Suppressor macrophage treated with lipopolysaccharide for 1 hour (primary cell): ENCODE measurements at places on chromosomes 4 and X.

DNA sequence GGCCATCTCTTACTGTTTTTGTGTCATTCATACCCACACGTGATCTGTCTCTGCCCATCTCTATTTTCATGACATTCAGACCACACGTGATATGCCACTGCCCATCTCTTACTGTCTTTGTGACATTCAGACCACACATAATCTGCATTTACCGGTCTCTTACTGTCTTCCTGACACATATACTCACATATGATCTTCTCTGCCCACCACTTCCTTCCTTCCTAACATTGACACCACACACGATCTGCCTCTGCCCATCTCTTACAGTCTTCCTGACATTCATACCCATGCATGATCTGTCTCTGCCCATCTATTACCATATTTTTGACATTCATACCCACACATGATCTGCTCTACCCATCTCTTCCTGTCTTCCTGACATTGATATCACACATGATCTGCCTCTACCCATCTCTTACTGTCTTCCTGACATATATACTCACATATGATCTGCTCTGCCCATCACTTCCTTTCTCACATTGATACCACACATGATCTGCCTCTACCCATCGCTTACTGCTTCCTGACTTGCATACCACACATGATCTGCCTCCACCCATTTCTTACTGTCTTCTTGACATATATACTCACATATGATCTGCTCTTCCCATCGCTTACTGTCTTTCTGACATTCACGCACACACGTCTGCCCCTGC lies 36.1 kb downstream of the SCML1 start:
- no peak for DNase-seq

DNA sequence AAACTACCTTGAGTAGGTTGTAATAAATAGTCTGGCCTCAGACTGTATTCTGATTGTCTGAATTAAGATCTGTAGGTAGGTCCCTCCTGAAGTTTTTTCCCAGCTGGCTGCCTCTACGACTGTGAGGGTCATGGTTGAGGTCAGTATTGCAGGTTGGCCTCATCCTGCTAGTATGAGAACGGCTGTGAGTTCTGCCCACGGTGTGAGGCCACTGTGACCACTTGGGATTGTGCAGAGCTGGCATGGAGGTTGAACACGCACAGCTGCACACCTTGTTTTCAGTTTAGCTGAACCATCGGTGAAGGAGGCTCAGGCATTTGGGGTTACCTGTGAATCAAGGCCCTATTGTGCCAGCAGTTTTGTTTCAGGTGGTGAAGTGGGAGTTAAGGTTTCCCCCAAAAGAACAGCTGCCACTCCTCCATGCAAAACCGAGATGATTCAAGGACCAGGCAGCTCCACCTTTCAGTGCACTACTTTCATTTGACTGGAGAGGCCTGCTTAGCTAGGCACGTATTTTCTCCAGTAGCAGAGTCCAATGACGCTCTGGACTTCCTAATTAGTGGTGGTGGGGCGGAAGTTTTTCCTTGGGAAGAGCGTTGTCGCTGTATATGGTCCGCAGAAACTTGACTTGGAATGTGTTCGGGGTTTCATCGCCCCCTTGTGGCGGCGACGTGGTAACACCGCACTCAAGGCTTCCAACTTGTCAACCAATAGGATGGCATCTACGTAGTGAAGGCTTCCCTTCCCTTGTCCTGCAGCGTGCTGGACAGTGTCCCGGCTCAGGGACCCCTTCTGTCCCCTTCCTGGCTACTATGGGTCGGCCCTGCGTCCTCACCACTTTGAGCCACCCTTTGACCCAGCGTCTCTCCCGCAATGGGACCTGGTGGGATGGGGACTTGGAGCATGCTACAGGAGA lies 13.8 kb downstream of the CMC4 start:
- DNase-seq = peak; percentile 64

DNA sequence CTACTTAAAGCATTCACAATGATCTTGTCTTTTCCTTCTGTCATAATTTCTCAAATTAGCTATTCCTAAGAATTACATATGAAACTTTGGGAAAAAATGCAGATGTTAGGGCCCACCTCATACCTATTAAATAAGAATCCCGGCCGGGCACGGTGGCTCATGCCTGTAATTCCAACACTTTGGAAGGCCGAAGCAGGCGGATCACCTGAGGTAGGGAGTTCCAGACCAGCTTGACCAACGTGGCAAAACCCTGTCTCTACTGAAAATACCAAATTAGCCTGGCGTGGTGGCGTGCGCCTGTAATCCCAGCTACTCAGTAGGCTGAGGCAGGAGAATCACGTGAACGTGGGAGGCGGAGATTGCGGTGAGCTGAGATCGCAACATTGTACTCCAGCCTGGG lies 158.4 kb upstream of the TLL1 start:
- DNase-seq = no peak

- DNase-seq = no peak
Measured at GRCh38 chr4:109295081-109295480, 7.4 kb downstream of the COL25A1 start.

GRCh38 chr4:128341634-128342033 lies 54.0 kb upstream of the PGRMC2 start:
- no peak for DNase-seq

- no peak for DNase-seq
Measured at GRCh38 chrX:37287741-37288444, 61.3 kb upstream of the PRRG1 start.

DNA sequence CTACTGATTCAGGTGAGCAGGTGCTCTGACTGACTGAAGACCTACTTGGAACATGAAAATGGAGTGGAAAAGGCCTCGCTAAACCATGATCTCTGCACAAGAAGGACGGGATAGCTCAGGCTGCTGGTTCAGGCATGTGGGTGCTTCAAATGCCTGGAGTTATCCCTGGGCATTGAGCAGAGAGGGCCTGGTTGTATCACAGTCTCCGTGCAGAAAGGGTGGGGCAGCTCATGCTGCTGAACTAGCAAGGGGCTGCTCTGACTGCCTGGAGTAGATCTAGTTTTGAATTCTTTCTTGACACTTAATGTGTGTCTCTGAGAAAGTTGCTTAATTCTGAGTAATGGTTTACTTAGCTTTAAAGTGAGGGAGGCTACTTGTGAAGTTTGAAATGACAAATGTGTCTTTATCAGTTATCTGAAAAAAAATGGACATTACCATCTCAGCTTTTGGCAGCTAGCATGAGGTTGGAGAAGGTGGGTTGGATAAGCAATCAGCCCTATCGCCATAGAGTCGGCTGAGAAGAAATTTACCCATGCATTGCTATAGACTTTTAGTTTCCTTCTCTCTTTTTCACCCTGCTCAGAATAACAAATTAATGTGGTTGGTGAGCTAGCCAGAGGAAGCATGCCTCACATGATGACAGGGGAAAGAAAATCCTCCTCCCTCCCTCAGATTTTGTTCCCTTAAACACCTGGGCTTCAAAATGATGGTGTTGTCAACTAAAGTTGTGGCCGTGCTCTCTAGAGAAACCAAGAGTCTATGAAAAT lies 832.4 kb downstream of the STIM2 start:
- no peak for DNase-seq

DNA sequence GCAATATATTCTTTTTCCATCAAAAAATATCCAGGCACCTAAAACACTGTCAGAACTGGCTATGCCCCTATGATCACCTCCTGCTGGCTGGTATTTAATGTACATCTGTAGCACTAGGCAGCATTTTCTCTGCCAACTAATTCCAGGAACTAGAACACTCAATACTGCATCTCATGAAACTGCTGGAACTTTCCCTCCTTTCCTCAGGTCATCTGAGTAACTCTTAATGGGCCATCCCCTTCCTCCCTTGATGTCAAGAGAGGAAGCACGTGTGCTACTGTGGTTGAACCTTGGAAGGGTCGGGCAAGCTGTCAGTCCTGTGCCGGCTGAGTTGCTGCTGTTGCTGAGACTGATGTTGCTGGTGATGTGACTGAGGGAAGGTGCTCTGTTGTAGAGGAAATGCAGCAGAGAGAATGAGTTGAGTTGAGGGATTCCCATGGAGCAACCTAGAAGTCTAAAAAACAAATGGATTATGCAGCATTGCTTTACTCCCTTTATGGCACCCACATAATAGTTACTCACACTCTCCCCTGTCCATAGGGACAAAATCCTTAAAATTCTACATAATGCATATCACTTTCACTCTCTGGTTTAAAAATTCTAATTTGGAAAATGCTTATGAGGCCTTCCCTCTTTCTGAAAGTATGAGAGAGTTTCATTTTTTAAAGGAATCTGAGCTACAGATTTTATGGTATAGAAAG lies 39.5 kb downstream of the TMEM165 start:
- peak; percentile 30 for DNase-seq

DNA sequence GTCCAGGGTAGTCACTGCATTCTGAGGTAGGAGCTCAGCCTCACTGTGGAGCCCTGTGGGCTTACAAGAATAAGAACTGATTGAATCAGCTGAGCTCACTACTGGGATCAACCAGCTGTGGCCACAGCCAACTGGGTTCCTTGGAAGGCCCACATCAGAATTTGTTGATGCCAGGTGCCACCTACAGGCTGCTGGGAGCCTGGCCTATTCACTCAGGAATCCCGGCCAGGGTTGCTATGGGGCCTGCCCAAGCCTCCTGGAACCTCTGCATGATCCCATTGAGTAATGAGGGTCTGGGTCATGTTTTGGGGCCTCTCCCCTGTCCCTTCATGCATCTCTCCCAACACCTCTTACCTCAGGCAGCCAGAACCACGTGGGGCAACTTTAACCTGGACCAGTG lies 53.9 kb upstream of the KIAA1210 start:
- peak; percentile 5 for DNase-seq

DNA sequence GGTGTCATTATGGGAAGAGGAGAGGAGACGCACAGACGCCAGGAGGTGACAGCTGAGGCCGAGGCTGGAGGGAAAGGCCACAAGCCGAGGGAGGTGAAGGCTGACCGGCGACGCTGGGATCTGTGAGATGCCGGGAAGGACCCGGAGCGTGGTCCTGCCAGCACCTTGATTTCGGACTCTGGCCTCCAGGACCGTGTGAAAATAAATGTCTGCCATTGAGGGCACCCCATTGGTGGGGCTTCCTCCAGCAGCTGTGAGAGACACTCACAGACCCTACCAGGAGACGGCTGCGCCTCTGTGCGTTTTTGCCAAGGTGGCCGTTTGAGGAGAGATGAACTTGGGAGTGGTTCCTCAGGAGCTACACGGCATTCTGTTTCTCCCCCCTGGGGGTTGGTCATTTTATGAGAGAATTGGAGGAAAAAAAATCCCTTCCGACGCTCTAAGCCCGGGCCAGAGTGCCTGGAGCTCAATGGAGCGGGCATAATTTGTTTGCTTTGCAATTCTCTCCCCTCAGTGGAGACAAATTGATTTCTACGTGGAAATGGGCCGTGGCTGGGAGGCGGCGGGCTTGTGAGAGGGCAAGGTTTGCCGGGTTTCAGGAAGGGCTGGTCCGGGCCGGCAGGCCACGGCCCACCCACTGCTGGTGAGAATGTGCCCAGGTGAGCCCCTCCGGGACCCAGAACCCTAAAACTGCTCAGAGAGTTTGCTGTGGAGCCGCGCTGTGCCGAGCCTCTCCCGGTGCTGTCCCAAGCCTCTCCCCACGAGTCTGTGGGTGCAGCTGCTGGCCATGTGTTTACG lies 53.9 kb downstream of the CPZ start:
- DNase-seq = no peak

DNA sequence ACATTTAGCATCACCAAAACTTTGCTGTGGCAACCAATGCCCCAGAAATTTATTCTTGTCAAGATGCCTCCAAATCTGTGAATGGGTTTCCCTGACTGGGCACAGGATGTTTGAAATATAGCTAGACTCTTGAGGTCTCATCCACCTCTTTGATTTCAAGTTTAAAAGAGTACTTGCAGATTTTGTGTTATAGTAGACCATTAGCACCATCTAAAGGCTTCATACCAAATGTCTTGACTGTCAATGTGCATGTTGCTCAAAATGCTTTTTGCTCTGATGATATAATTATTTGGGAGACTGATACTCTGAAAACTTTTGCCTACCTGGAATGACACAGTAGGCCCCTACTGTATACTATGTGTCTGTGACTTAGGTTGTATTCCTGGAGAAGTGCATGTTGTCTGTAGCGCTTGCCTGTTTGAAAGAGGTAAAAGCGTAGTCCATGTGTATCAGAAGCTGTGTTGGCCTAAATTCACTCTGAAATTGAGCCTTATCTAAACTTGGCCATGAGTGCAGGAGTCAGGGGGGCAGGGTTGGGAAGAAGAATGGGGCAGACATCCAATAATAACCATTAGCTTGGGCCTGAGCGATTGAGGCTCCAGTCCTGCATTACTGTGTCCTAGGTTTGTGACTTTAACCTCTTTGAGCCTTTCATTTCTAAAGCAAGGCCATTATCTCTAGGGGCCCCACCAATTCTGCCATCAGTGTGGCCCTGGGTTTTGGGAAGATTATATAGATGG lies 33.8 kb downstream of the NDP start:
- no peak for DNase-seq

DNA sequence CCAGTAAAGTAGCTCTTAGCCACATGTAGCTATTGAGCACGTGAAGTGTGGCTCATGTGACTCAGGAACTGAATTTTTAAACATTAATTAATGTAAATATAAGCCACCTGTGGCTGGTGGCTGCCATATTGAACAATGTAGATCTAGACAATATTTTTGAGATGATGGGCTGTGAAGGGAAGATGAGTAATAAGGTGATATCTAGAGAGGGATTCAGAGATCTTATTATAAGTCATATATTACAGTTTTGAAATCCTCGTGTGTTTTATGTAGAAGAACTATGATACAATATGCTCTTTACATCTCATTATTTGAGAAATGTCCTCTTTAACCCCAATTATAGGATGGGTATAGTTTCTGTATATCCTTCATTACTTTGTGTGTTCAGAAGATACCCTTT lies 5.6 kb downstream of the GAR1 start:
- DNase-seq = no peak

DNA sequence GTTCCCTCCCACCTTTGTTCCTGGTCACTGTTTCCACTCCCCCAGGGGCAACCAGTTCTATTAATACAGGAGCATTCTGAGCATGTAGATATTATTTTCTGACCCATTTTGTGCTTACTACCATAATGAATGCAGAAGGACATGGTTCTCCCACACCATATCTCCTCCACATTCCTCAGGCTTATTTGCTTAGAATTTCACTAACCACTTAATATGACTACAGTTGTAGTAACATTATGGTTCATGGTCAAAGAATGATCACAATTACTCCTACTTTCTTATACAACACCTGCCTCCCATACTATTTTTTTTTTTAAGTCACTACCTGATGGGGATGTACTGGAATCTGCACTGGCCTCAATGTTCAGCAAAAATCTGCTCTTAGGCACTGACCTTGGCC lies 7.5 kb upstream of the FAM184B start:
- no peak for DNase-seq

DNA sequence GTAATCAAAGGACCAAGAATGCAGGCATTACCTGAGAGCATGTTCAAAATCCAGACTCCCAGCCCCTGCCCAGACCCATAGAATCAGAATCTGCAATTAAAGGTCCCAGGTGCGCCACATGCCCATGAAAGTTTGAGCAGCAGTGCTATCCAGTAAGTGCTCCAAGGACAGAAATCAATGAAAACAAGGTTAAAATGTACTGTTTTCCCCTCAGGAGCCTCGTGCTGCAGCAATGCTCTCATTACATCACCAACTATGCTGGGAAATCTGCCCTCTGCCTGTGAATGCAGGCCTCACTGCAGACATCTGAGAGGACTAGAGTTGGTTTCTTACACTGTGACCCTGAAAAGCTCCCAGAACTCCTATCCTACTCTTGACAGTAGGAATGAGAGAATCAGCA lies 21.1 kb downstream of the ANXA5 start:
- DNase-seq = no peak
